Right renal cortex interstitium (tissue), 3 donors: ENCODE measurements at places on chromosomes 2 and 18. TPM values are rescaled to one million over a fixed set of nuclear protein-coding genes. Genes with fewer than 3 reads are reported as not detected.

- DNase-seq, result no peak
Measured at GRCh38 chr2:143237146-143237777, 108.0 kb downstream of the ARHGAP15 start.

Gene TCF23
- 0.93 TPM for polyA plus RNA-seq

DNA sequence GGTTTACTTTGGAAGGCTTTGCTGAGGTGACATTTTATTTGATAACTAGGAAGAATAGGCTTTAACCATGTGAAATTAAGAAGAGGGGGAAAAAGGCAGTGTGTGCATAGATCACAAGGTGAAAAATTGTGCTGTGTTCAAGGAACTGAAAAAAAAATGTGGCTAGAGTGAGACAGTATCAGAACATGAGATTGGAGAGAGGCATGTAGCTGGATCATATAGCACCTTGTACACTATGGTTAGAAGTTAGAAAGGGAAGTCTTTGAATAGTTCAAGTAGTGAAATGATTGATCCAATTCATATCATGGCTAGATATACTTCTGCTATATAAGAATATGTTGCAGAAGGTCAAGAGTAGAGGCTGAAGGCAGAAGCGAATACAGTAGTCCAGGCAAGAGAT lies 12.3 kb upstream of the TNFRSF11A start:
- no peak for DNase-seq

DNA sequence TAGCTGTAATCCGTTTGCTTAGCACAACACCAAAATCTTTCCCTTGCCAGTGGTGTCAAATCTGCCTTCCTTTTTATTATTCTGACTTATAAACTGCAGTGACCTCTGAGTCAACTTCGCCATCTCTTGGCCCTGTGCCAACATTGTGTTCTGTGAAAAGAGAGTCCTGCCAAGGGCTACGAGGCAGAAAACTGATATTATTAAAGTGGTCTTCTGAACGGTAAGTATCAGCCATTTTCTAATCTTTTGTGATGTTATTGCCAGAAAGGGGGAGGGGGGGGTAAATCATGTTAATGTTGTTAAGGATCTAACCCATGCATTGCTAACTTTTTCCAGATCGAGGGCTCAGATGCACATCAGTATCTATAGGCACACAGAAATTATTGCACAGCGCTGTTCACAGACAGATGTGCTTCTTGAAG lies 121.5 kb upstream of the LTBP1 start:
- no peak for DNase-seq

DNA sequence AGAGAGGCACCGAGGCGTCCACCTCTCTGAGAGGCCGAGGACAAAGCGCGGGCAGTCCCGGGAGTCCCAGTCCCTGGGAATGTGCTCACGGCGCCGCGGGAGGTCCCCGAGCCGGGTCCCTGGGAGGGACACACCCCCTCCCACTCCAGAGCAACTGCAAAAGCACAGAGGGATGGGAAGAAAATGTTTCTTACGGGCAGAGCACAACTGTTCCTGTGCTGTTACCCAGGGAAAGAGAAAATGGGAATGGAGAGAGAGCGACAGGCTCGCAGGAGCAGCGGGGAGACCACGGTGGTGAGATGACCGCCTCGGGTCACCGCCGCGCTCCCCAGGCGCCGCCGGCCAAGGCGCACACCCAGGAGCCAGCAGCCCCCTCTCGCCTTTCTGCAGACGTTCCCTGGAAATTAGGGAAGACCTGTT lies 1.2 kb upstream of the BCL11A start:
- DNase-seq, result no peak

Gene VAMP8
- 124 TPM for polyA plus RNA-seq

Gene GPAT2
- 4.2 TPM for polyA plus RNA-seq

- peak; percentile 76 for DNase-seq
Measured at GRCh38 chr18:31206787-31207381, 44.2 kb upstream of the DSC1 start.

GRCh38 chr2:190547886-190548285 lies 13.4 kb upstream of the NEMP2 start:
- DNase-seq, result no peak

DNA sequence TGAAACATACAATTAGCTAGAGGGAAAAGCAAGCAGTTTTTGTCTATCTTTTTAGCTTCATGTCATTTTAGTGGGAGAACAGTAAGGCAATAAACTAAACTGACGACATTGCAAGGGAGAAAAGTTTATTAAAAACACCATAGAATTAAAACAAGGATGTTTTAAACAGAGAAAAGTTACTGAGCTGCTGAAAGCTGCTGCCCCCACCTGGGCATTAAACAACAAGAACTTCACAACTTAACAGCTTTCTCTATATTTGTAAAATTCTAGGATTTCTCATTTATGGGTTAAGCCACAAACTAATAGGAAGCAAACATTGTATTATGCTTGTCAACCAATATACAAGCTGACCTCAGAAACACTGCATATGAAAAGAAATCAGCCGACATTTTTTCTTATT lies 289.2 kb downstream of the ERBB4 start:
- DNase-seq, result no peak

Gene MAP3K20
- polyA plus RNA-seq, result 28.3 TPM

GRCh38 chr2:199727306-199727705 lies 123.7 kb downstream of the FTCDNL1 start:
- DNase-seq, result no peak

Gene FEV
- polyA plus RNA-seq, result 0.07 TPM

- DNase-seq, result no peak
Measured at GRCh38 chr2:40872580-40872979, 420.7 kb upstream of the SLC8A1 start.

DNA sequence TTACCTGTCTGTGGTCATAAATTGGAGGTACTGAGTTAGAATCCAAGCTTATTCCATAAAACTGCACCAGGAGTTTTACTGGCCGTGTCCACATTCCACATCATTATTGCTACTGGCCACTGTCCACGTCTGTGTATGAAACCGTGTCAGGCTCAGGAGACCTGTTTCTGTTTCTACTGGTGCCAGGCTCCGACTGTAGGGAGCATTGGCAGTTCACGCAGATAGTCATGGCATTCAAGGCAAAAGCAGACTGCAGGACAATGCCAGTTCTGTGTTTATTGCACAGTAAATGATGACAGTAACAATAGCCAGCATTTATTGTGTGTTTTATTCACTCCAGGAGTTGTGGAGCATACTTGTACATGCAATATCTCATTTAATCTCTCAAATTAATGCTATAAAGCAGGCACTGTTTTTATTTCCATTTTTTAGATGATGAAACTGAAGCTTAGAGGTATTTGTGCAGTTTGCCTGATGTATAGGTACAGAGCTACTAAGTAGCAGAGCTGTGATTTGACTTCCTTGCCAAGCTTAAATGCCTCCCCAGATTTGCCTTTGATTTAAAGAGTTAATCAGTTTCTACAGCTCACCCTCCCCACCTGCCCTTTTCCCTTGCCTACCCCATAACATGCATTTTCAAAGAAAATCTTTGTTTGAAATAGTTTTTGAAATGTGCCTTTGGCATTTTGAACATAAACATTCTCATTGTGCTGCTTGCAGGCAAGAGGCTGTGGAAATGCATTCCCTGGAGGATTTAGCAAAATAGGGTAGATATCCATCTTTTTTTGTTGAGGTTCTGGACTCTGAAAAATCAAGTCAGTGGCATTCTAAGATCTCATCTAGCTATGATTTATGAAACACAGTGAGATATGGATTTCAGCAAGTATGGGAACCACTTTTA lies 55.5 kb downstream of the MAP4K4 start:
- no peak for DNase-seq
